ENCODE measurements at places on chromosomes 2 and 18. TPM values are rescaled to one million over a fixed set of nuclear protein-coding genes. Genes with fewer than 3 reads are reported as not detected.

The TMEM178A gene
- total RNA-seq = 0.40 TPM

The OR6B2 gene
- total RNA-seq = not detected

The ADCYAP1 gene
- 0.12 TPM for total RNA-seq

The CD226 gene
- 0.44 TPM for total RNA-seq

The BMP10 gene
- total RNA-seq = not detected

The EGR4 gene
- not detected for total RNA-seq

The LIPG gene
- total RNA-seq = 8.6 TPM

The ACADL gene
- 0.32 TPM for total RNA-seq

The REG3A gene
- total RNA-seq = not detected

The RNF125 gene
- 1.8 TPM for total RNA-seq

The PLGLB2 gene
- total RNA-seq = 0.20 TPM

The APCDD1 gene
- 42.2 TPM for total RNA-seq

The CXXC1 gene
- 31.4 TPM for total RNA-seq

The COLEC11 gene
- not detected for total RNA-seq
